ENCODE measurements at places on chromosomes 2 and 18.

DNA sequence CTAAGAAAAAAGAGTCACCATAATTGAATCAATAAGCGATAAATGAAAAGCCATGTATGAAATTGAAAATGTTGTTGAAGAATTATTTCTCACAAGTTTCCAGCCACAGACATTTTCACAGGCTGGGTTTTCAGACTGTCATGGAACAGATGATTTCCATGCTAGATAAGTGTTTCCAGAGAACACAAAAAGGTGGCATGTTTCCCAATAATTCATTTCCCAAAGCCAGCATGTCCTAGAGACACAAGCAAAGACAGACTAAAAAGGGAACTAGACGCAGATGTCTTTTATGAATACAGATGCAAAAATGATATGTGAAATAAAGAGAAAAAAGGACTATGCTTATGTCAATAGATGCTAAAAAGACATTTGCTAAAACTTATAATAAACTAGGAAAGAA is 255.1 kb downstream of the EIPR1 start:
- no peak for DNase-seq

DNA sequence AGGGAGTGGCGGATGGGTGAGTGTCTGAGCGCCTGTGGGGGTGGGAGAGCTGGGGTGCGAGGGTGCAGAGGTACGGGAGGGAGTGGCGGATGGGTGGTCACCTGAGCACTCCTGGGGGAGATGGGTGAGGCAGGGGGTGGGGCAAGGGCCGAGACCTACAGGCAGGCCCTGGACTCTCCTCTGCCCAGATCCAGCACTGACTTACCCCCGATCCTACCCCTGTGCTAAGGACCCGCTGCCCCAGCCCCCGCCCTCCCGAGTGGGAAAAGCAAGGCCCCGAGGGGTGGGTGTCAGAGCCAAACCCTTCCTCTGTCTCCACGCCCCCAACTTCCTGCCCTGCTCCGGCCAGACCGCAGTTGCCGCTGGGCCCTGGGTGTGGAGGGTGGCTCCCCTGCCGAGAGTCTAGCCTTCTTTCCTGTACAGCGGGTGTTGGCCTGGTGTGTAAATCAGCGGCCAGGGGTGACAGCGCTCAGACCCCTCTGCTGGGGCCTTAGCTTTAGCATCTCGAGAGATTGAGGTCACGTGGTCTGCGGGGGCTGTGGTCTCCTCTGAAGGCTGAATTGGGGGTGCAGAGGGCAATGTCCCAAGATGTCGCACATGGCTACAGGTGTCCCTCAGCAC is 12.5 kb downstream of the BOK start:
- no peak for DNase-seq

DNA sequence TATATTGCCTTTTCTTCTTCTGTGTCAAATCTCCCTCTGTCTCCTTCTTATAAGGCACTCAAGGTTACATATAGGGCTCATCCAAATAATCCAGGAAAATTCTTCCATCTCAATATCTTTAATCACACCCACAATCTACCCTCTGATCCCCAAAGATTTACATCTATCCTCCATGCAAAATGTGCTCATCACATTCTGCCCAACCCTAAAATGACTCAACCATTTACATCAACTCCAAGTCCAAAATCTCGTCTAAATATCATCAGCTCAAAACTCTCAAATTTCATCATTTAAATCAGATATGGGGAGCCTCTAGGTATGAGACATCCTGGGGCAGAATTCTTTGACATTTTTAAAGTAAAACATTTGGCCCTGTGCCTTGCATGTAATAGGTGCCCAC is 1349.8 kb downstream of the SUCLG1 start:
- DNase-seq: no peak

GRCh38 chr2:234422273-234422732 is 74.6 kb downstream of the ARL4C start:
- no peak for DNase-seq

DNA sequence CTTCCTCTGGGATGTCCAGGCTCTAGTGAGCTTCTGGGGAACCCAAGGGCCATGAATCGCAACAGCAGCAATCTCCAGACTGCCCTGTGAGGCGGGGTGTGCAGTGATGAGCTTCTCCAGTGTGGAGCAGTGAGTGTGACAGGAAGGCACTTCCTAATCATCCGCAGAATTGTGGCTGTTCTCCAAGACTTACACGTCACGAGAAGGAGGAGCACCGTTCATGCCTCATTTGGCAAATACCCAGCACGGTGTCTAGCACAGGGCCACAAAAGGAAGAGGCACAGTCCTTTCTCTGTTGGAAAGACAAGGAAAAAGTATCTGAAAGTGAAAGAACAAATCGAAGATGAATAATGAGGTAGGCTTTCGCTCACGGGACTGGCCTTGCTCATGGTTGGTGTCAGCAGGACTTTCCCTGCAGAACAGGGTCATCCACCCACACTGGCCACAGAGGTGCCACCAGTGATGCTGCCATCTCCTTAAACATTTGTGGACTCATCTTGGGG is 125.1 kb upstream of the HAAO start:
- DNase-seq: no peak

DNA sequence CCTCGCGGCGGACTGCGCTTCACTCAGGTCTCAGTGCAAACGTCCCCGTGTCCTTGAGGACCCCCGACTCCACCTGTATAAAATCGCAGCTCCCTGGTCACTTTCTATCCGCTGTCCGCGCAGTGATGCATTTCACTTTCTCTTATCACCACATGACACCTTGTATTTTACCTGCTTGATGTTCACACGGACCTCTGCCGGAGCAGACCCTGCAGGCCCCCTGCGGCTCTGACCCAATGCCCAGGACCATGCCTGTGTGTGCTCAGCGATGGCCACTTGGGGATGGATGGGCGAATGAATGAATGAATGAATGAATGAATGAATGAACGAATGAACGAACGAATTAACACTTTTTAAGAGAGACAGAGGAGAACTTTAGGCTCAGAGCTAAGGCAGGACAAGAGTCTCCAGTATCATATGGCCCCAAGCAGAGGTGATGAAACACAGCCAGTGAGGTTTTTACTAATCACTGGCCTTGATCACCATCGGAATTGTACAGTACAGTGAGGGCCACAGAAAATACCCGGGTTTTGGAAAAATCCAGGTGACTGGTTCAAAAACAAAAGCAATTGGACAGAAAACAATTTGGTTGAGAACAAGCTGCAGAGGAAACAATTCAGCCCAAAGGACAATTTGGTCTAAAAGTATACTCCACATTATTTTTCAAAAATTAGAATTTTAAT is 12.3 kb downstream of the ASPRV1 start:
- no peak for DNase-seq

DNA sequence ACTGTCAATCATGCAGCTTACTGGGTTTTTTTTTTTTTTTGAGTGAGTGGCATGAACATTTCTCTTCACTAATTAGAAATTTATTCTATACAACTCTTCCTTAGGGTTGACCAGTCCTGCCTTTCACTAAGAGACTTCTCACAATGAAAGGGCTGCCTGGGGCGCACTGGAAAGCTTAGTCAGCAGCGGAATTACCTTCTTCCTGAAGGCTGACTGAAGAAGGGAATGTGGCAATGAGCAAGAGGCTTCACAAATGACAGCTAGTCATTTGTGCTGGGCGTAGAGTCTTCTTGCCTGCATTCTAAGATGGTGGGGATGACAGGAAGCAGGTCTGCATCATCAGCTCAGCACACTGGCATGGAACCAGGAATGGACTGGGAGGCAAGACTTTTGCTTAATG is 15.6 kb upstream of the SCN3A start:
- DNase-seq: no peak

DNA sequence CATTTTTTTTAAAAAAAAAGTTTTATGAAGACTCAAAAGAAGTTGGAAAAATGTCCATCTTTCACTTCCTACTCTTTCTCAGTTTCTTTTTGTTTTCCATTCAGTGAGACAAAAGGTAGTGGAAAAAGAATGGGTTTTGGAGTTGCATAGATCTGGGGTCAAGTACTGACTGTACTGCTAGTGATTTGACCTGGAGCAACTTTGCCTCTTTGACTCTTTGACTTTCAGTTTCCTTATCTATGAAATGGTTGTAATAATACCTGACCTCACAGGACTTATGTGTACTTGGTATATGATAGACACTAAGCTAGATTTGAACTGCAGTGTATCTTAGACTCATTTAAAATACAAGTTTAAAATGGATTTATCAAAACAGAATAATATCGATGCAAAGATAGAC is 3.5 kb upstream of the KCNE4 start:
- no peak for DNase-seq

DNA sequence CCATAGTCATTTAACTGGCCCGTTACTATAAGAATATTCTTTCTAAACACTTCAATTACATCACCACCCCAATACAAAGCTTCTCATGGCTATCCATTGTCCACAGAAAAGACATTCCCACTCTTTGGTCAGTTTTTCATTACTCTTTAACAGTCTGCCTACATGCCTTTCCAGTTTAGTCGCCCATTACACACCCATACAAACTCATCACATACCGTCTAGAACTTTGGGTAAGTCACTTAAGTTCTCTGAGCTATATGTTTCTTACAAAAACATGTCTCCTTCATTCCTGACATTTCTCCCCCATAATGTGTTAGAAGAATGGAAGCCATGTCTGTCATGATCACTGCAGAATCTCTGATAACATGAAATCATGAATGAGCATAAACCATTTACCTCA is 108.2 kb upstream of the STK17B start:
- DNase-seq: no peak

DNA sequence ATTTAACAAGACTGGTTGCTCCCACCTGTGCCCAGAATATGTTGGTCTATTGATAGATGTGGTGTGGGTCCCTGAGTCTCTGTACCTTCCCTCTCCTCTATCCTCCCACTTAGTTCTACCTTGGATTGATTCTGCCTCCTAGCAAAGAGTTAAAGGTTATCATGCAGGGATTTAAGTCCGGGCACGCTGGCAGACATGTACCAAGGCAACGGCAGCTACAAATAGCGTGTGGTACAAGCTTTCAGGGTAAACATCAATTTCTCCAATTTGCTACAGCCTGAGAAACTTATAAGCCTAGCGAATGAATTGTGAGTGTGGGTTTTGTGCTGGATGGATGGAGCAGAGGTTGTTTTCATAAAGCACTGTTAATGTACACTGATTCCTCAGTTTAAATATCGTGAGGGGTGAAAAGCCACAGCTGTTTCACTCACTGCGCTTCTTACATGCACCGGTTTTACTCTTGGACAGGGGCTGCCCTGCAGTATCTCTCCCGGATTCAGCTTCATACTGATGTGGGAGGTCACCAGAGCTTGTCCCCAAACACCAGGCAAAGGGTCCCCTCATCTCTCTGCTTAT is 289.8 kb downstream of the ICOS start:
- no peak for DNase-seq

DNA sequence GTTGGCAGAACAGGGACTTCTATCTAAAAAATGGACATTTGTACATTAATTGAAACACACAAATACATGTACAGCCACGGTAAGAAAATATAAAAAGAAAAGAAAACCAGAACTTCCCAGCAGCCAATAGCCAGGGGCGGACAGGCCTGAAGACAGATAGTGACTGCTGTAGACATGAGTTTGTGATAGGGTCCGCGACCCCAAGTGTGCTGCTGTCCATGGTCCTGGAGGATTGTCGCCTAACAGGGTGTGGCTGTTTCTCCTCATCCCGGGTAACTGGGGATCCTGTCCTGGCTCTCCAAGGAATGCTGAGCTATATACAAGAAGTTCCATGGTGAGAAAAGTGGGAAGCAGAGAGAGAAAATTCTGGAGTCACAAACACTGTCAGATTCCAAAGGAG is 266.5 kb upstream of the SALL3 start:
- DNase-seq: no peak

DNA sequence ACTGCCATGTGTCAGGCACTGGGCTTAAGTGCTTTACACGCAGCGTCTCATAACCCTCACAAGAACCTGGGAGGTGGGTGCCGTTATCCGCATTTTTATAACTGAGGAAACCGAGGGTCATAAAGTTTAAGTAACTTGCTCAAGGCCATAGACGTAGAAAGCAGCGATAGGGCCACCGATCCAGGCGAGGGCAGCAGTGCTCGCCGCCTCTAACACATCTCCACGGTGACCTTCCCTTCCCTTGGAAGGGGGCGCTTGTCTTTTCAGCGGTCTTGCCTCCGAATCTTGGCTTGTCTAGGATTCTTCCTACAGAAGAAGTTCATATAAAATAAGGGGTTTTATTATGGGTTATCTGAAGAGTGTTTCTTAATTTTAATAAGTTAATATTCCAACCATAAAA is 186.6 kb downstream of the GBX2 start:
- no peak for DNase-seq

DNA sequence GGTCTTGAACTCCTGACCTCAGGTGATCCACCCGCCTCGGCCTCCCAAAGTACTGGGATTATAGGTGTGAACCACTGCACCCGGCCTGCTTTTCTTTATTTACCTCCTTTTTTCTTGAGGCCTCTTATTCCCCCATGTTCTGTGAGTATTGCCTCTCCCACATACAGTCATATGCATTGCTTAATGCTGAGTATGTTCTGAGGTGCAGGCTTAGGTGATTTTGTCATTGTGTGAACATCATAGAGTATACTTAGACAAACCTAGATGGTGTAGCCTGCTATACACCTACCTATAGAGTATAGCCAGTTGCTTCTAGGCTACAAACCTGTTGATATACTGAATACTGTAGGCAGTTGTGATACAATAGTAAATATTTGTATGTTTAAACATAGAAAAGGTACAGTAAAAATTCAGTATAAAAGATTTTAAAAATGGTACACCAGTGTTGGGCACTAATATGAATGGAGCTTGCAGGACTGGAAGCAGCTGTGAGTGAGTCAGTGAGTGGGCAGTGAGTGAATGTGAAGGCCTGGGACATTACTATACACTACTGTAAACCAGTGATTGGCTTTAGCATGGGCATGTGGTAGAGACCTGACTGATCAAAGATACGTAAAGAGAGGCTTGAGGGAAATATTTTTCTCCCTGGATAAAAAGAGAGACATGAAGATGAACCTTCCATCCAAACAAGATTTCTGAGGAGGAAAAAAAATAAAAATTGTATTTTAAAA is 17.6 kb downstream of the SLC39A10 start:
- DNase-seq: no peak

GRCh38 chr2:222024932-222025880 is 273.6 kb downstream of the PAX3 start:
- DNase-seq: peak; percentile 57

GRCh38 chr2:20178249-20178607 is 46.7 kb downstream of the SDC1 start:
- DNase-seq: no peak

- DNase-seq: no peak
Observed at GRCh38 chr2:8255448-8255800, 426.4 kb upstream of the ID2 start.

GRCh38 chr2:230811508-230811907 is 53.2 kb upstream of the ITM2C start:
- DNase-seq: no peak

- peak; percentile 52 for DNase-seq
Observed at GRCh38 chr18:8730080-8730827, 24.9 kb downstream of the MTCL1 start.

GRCh38 chr18:23689031-23689615 is at the start of gene LAMA3:
Gene LAMA3, plus strand, starts transcription at chr18:23689453. Its CDS starts 231 bp downstream, at chr18:23689684.
- peak; percentile 81 for DNase-seq

- DNase-seq: no peak
Observed at GRCh38 chr2:42696987-42697386, 66.9 kb downstream of the OXER1 start.

GRCh38 chr2:237390235-237390634 is 23.7 kb downstream of the COL6A3 start:
- no peak for DNase-seq

- no peak for DNase-seq
Observed at GRCh38 chr2:105473011-105473410, 74.2 kb upstream of the FHL2 start.

GRCh38 chr18:78995740-78996395 is 16.2 kb downstream of the SALL3 start:
- DNase-seq: no peak

GRCh38 chr2:45637440-45637839 is 14.0 kb upstream of the PRKCE start:
- no peak for DNase-seq

- DNase-seq: no peak
Observed at GRCh38 chr2:1540481-1540880, 127.2 kb downstream of the TPO start.

Data from COR-L47 (cell line).